ENCODE measurements at places on chromosomes 1 and 21.
A peak's percentile ranks its signal among the peaks of the same experiment; 100 is the strongest.

GRCh38 chr1:234858722-234859121 is 248.7 kb upstream of the IRF2BP2 start:
- no peak for DNase-seq

GRCh38 chr21:42768324-42769121 is 110.8 kb downstream of the WDR4 start:
- DNase-seq, result no peak

DNA sequence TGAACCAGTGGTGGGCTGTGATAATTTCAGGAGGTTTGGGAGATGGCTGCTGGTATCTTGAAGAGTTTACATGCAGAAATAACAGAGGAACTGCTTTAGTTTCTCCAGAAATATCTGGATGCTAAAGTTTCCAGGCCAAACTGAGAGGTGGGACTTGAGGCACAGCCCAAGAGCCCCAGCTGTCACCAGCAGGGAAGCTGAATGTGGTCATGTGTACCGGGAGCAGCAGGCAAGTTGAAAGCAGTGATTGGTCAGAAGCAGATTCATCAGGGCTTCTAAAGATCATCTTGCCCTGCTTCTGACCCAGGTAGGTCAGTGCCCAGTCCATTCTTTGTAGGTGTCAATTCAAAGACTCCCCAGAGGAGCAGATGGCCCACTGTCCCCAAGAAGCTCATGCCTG is 7.9 kb upstream of the RPTN start:
- DNase-seq, result no peak

DNA sequence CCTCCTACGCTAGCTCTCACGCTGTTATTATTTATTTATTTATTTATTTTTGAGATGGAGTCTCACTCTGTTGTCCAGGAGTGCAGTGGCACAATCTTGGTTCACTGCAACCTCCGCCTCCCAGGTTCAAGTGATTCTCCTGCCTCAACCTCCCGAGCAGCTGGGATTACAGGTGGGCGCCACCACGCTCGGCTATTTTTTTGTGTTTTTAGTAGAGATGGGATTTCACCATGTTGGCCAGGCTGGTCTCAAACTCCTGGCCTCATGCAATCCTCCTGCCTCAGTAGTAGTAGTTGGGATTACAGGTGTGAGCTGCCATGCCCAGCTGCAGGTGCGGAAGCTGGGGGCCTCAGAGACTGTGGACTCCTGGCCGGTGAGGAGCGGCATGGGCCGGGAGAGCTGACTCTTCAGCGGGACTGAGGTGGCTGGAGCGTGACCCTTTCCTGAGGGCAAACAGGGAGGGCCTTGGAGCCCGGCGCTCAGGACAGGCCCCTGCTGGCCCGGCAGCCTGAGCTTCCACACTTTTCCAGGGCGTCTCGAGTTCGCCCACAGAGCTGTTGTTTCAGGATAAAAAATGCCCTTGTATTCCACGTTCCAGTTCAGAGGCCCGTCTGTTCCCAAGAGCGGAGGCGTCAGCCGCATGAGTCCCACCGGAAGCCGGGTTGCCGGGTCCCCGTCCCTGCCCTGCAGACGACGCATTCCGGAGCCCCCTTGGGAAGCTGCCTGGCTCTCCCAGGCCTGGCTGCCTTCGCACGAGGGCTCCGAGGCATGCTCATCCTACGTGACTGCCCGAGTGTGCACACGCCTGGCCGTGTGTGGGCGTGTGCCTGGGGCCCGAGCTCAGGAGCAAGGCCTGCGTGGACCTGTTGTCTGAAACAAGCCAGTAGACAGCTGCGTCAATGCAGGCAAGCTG is 126.2 kb downstream of the SIK1 start:
- DNase-seq, result no peak

DNA sequence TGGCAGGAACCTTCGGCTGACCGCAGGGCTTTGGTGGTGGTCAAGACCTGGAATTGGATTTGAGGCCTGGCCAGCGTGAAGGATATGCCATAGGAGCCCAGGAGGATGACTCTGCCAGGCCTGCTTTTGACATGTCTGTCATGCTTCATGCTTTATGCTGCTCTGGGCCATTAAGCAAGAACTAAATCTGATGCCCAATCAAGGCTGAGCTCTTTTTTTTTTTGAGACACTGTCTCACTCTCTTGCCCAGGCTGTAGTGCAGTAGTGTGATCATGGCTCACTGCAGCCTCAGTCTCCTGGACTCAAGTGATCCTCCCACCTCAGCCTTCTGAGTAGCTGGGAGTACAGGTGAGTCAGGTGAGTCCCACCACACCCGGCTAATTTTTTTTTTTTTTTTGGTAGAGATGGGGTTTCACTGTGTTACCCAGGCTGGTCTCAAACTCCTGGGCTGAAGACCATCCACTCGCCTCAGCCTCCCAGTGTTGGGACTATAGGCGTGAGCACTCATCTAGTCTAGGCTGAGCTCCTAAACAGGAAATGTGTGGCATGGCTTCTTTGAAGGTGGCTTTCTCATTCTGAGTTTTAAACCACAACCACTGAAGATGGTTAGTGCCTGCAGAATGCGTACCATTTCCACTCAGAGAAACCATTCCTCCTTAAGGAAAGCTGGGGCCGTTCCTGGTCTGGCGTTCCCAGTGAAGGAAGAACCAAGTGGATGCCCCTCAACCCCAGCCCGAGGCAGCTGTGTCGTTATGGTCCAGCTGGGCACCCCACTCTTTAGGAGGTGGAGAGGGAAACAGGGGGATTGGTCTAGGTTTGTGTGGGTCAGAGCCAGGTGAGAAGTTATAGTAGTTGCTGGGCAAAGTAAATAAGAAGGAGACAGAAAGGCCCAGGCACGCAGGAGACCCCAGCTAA is 34.2 kb upstream of the ATP5PO start:
- no peak for DNase-seq

GRCh38 chr21:34817821-34818661 is 149.2 kb downstream of the CLIC6 start:
- DNase-seq, result no peak

GRCh38 chr21:43908167-43908566 is 43.1 kb downstream of the AGPAT3 start:
- DNase-seq, result no peak

- DNase-seq, result peak; percentile 71
Observed at GRCh38 chr1:14968251-14968851, 185.2 kb upstream of the TMEM51 start.

DNA sequence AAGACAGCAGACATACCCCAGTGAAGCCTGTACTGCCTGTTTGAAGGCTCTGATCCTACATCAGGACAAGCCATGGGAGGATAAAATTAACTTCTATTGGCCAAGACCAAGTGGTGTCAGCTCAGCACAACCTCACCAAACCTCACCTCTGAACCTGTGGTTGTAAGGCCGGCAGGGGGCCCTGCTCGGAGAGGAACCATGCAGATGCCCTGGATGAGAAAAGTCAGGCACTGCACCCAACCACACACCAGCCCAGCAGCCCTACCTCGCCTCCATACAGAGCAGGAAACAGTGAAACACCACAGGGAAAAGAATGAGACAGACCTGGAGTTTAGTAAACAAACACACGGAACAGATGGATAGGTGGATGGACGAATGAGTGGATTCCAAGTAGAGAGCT is 70.0 kb upstream of the PAX7 start:
- DNase-seq, result no peak

DNA sequence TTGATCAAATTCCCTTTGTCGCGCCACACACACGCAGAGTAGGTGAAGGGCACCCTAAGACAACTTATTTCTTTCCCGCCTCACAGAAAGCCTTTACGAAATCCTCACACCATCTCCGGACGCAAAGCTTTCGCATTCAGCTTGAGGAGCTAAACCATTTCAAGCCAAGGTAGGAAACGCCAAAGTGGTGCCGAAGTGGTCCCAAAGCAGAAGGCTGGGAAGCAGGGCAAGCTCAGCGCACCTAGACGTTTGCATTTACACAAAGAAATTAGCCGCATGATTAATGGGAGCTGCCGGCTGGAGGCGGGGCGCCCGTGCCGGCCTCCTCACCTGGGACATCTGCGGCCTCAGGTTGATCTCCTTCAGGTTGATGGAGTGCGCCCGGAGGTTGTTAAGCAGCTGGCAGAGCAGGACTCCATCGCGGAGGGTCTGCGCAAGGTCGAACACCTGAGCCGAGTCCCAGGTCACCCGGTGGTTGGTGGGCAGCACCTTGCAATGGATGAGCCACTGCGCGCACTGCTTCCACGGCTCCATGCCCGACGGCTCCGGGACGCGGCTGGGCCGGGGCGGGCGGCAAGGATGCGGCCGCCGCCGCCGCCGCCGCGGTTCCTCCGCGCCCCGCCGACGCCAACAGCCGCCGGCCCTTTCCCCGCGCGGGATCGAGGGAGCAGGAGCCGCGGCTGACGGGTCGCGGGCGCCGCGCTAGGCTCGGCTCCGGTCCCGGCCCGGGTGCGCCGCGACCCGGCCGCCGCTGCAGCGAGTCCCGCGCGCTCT is 457 bp downstream of the VAV3 start:
- DNase-seq, result no peak

GRCh38 chr1:169468982-169469381 is 16.8 kb downstream of the SLC19A2 start:
- DNase-seq, result no peak

DNA sequence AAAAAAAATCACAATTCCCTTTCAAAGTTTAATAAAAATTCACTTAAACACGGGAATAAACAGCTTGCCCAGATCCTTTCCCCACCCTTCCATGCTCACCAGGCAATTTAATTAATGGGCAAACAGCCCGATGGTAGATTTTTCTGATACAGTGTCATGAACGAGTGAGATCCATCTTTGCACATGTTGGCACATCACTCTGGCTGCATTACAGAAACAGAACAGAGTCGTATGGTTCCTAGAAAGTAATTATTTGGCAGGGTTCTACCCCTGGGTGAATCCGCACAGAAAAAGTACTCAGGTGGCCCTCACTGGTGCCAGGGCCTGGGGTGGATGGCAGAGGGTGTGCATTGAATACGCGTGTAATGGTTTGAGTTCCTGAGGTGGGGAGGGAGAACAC is 24.6 kb upstream of the OVAAL start:
- no peak for DNase-seq

DNA sequence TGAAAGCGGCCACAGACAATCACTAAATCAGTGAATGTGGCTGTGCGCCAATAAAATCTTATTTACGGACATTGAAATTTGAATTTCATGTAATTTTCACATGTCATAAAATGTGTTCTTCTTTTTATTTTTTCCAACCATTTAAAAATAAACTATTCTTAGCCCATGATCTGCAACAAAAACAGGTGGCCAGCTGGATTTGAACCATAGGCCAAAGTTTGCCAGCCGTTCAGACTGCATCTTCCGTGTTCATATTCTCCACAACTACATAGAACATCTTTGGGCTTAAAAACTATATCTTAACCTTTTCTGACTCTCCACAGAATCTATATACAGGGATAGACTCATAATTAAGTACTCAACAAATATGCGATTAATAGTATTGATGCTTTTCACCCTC is 81.2 kb upstream of the RALGPS2 start:
- no peak for DNase-seq

- no peak for DNase-seq
Observed at GRCh38 chr1:25645637-25646400, 29.2 kb downstream of the MAN1C1 start.

DNA sequence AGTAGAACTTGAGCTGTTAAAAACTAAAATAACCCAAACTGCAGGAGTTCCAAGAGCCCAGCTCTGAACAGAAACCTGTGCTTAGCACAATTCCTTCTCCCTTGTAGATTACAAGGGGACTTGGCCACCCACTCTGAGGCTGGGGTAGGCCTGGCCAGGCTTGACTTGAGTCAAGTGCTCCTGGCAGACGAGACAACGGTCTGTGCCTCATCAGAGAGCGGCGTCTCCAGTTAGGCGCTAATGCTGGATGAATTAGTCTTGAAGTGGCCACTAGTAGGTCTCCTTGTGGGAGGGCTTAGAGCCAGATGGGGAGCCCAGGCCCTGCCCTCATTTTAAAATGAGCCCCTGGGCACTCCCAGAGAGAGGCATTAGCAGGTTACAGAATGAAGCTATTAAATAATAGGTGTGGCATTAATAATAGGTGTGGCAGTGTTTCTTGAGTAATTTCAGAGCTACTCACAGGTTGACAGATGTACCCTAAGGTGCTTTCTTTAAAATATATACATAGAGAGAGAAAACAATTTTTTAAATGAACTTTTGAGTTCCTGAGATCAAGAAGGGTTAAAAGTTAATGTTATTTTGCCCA is 1.1 kb downstream of the EEIG2 start:
- DNase-seq, result peak; percentile 35

DNA sequence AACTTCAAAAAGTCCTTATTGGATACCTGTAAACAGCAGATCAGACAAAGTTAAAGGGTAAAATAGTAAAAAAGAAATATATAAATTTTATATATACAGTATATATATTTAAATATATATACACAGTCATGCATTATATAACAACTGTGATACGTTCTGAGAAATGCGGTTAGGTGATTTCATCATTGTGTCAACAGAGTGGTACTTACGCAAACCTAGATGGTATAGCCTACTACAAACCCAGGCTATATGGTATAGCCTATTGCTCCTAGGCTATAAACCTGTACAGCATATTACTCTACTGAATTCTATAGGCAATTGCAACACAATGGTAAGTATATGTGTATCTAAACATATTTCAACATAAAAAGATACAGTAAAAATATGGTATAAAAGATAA is 222.7 kb downstream of the NUF2 start:
- no peak for DNase-seq

GRCh38 chr1:152461544-152461943 is 47.5 kb upstream of the CRNN start:
- peak; percentile 57 for DNase-seq

- DNase-seq, result no peak
Observed at GRCh38 chr1:225990705-225991464, 8.3 kb downstream of the SDE2 start.

DNA sequence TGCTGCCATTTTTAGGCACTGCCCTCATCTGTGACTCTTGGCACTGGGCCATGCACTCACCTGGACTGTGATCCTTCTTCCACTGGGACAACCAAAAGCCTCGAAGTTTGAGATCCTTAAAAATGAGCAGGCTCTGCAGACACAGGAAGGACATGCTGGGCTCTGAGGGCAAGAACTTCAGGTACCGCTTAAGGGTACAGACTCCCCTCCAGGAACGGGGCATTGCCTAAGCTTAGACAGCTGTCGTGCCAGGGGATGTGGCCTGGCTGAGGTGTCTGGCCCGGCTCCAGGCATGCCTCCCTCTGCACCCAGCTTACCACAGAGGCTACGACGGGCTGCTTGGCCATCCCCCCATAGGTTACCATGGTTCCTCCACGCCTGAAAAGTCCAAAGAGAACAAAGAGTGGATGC is 14.2 kb upstream of the SRSF4 start:
- DNase-seq, result no peak

- DNase-seq, result no peak
Observed at GRCh38 chr21:35801391-35801790, 258.9 kb downstream of the SETD4 start.

DNA sequence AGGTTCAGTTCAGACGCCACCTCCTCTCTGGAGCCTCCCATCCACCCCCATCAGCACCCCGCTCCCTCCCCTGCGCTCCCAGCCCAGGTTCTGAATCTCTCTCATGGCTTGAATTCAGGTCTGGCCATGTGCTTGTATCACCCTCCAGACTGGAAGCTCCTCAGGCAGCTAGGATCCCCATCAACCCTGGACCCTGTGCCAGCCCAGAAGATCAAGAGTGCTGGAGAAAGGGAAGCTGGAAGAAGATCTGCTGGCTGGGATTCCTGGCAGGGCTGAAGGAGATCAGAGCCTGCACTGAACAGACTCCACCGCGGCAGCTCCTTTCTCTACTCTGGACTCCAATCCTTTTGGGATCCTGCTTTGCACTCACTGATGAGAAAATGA is 11.7 kb upstream of the TINAGL1 start:
- no peak for DNase-seq

GRCh38 chr1:41670217-41670957 is 185.9 kb upstream of the EDN2 start:
- DNase-seq, result no peak

GRCh38 chr1:110488161-110488560 is 30.8 kb downstream of the KCNA10 start:
- no peak for DNase-seq

GRCh38 chr1:93221913-93222312 is 41.4 kb downstream of the CCDC18 start:
- no peak for DNase-seq
